ENCODE measurements at places on chromosomes 4 and X.
A peak's percentile ranks its signal among the peaks of the same experiment; 100 is the strongest.

DNA sequence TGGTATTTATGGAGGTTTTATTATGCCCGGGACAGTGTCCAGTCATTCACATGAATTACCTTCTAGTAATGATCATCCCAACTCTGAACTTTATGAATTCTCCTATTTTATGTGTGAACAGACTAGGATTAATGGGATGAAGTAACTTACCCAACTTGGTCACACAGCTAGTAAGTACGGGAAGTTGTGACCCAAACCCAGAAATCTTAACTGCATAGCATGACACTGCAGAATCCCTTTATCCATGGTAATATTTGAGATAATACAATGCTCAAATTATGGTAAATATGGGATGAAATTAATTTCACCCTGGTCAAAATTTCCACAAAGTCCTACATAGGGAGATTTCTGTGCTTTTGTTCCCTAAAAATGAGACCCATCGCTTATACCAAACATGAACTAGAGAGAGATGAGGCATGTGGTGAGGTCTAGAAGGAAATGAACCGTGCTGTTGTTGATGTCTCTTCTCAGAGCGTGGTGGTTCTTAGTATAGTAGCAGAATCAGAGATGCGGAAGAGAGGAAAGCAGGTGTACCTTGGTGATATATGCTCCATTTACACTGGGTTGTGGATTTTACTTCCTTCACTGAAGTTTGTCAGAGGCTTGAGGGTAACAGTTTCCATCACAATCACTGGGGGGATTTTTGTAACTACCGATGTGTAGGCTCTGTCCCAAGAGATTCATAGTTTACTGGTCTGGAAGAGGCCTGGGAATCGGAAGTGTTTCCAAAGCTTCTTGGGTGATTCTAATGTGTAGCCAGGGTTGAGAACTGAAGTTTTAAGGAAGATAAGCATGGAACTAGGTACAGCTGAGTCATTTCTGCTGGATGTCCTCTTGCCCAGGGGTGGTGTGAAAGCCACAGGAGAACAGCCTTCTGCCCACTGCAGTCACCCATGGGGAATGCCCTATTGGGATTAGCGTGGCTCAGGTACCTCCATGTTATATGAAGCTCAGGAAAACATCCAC is 30.2 kb upstream of the FAM9C start:
- DNase-seq, result no peak

DNA sequence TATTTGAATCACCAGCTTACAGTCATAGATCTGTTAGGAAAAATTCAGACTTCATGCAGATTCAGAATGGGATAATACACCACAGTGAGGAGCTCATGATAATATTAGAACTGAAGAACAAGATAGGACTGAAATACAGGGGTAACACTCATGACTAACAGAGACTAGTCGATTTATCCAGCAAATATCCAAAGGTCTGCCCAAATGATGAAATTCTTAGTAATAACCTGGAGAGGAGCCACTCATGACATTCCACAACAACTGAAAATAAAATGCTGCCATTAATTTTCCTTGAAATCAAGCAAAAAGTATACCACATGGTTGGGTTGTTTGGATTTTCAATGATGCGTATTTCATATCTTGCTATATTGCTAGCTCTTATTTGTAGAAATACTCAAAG is 903.7 kb upstream of the ADGRL3 start:
- DNase-seq, result no peak

DNA sequence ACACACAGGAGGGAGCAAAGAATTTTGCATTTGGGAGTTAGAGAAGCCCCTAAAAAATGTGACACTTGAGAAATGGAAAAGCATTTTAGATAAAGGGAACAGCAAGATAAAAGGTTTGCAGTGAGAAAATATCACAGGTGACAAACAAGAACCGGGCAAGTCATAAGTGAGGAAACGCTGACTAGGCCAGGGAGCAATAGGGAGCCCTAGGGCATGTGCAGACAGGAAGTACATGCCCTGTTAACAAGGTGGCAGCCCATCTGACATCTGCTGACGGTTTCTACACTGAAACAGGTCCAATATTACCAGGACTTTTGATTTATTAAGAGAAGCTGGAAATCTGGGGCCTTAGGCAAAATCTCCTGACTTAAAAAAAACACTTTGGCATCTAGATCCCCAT is 4.0 kb upstream of the IL13RA1 start:
- DNase-seq, result no peak

- DNase-seq, result no peak
Observed at GRCh38 chr4:8689741-8690140, 97.2 kb downstream of the CPZ start.

GRCh38 chr4:15506464-15506863 is 36.8 kb downstream of the CC2D2A start:
- peak; percentile 82 for DNase-seq

DNA sequence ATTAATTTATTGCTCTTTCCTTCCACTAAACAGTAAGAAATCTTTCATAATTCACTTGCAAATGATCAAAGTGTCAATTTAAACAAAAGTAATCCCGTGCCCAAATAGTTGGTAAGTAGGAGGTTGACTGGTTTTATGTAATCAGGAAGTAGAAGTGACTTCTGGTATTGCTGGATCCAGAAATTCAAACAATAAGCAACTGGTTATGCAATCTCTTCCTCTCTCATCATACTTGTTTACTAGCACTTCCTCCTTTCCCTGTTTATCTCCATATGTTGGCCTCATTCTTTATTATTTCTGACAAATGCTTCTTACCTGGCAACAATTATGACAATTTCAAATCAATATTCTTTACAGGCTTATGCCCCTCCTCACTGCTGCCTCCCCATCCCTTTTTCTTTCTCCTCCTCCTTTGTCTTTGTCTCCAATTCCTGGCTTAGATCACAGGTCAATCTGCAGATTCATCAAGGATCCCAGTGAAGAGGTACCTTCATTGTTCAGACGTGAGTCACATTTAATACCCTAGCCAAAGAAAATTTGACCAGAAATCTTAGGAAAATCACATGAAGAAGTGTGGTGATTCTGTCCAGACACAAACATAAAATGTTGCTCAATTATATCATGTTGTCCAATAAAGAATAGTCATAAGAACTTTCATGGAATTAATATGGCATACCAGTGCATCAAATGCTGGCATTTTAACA is 323.2 kb upstream of the PCDH7 start:
- peak; percentile 6 for DNase-seq

DNA sequence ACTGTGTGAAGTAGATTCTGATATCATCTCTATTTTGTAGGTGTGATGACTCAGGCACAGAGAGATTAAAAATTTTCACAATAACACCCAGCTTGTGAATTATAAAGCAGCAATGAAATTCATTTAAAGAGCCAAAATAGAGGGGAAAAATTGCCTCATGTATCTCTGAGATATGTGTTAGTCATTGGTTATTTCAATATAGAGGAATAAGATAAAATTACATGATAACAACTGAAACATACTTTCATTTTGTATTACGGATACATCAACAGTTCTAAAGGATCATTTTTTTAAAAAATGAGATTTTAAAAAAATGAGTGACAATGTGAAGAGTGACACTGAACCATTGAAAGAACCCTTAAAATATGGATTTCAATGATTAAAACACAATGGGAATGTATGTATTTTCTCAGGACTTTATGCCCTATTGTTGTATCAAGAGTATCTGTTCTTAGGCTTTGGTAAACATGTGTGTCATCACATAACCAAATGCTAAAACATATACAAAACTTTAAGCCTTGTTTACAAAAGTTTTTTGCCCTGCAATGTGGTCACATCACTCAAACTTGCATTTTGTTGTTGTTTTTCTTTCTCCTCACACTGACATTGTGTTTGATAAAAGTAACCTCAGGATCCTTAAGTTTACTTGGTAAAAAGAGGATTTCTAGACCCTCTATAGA is 221.3 kb downstream of the ANTXR2 start:
- DNase-seq, result peak; percentile 22

DNA sequence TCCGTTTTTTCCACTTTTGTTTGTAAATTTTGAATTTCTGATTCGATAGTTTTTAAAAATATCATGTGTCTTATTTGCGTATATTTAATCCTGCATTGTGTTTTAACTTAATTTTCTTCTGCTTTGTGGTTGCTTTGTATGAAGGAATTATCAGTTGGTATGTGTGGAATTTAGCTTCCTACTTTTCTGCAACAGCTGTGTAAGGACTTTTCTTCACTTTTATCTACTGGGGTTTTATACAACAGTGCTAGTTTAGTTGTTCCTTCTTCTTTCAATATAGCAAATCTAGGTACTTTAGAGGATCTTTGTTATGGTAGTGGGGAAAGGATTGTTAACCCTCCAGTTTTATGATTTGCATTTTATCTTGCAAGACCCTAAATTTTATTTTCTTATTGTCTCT is 410.3 kb downstream of the CCSER1 start:
- DNase-seq, result no peak

GRCh38 chrX:133333154-133333750 is 82.0 kb downstream of the GPC4 start:
- no peak for DNase-seq

DNA sequence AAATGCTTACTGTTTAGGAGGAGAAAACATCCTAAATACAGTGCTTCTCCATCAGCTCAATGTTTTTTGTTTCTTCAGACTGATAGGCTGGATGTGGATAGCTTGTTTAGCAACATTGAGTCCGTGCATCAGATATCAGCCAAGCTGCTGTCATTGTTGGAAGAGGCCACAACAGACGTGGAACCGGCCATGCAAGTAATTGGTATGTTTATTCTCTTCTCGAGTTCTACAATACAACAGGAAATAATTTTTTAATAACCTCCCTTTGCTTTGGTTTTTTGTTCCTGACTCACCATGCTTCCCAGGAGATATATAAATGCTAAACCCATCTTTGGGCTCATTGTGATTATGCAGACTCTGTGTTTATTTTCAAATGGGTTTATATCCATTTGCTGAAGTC is 60.9 kb downstream of the ARHGEF38 start:
- DNase-seq, result no peak

DNA sequence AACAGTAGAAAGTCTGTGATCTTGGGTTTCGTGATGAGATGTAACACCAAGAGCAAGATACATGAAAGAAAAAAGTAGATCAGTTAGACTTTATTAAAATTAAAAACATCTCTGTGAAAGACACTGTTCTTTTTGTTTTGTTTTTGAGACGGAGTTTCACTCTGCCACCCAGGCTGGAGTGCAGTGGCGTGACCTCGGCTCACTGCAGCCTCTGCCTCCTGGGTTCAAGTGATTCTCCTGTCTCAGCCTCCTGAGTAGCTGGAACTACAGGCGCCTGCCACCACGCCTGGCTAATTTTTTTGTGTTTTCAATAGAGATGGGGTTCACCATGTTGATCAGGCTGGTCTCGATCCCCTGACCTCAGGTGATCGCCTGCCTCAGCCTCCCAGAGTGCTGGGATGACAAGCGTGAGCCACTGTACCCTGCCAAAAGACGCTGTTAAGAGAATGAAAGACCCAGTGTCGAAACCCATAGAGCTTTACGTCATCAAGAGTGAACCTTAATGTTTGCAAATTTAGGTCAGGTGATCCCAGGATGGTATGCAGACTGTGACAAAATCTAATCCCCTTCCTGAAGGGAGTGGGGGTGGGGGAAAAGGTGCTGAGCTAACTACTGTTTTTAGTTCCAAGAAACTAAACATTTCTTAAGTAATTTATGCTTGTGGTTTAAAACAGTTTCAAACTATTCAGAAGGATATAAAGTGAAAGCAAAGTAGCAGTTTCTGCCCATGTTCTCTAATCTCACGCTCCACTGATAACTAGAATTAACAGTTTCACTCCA is 8.0 kb downstream of the OFD1 start:
- DNase-seq, result no peak

DNA sequence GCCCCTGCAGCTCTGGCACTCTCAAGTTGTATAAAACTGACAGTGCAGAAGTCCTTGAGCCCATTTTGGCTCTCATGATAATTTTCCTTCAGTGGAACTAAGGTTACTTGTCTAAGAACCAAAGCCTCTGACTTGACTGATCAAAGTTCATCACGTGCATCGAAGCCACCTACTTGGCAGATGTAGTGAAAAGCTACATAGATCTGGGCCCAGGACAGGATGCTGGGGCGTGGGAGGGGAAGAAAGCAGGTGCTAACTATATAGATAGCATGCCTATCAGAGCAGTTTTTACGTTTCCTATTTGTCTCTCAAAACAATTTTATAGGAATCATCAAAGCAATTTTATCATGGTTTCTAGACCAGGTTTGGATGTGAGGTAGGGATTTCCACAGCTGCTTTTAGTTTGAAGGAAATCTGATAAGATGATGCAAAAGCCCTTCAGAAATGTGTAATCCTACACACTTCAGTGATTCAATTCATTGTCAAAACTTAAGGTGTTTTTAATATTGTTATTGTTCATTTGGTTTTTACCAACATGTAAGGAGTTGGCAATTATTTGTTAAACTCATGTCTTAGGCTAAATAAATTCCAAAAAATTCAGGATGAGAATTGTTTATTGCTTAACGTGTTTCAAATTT is 1.2 kb upstream of the CD40LG start:
- DNase-seq, result no peak

DNA sequence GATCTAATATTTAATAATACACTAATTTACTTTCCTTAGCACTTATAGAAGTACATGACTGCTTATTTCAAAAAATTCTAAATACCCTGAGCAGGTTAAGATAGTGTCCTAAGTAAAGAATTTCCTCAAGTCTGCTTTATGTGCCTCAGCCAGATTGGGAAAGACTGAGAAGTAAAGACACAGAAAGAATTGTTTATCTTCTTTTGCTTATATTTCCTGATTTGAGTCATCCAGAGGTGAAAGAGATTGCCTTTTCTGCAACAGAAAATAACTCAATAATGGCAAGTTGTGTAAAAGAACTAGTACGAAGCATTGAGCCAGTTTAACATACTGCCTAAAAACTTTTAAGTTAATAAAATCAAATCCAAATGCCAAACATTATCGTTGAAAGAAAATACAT is 45.0 kb downstream of the NAF1 start:
- peak; percentile 77 for DNase-seq

DNA sequence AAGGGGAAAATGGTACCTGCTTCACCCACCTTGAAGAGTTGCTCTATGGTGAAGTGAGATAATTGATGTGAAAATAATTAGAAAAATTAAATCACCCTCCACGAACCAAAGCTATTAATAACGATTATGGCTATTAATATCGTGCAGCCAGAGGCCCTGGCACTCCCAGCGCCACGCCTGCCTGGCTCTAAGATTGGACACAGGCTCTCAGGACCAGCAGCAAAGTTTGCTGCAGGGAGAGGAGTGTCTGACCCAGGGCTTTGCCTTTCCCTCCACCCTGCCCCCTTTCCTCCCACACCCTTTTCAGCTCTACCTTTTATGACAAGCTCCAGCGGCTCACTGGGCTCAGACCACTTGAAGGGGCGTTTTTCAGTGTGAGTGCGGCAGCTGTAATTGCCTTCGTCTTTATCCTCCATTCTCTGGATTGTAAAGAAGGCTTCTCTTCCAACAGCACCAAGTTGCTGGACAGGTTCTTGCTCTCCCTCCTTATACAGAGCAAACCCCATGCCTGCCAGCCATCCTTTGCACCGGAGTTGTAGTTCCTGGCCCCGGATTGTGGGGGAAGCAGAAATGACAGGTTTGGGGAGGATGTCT is 11.5 kb downstream of the IGSF1 start:
- no peak for DNase-seq

DNA sequence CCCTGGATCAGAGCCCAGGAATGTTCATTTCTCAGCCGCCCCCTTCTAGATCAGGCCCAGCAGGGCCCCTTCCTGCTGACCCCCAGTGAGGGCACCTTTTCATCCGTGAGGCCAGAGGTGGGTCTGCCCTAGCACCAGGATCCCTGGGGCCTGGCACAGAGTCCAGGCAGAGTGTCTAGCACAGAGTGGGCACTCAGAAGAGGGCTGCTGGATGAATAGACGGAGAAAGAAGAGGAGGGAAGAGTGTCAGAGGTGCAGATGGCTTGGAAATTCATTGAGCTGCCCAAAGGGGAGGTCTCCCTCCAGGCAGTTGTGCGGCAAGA is 106.5 kb downstream of the CPZ start:
- no peak for DNase-seq
